ENCODE measurements at places on chromosomes 4 and X. TPM values are rescaled to one million over a fixed set of nuclear protein-coding genes. Genes with fewer than 3 reads are reported as not detected.

The CENPI gene
- 0.56 TPM for total RNA-seq

The MND1 gene
- total RNA-seq: not detected

DNA sequence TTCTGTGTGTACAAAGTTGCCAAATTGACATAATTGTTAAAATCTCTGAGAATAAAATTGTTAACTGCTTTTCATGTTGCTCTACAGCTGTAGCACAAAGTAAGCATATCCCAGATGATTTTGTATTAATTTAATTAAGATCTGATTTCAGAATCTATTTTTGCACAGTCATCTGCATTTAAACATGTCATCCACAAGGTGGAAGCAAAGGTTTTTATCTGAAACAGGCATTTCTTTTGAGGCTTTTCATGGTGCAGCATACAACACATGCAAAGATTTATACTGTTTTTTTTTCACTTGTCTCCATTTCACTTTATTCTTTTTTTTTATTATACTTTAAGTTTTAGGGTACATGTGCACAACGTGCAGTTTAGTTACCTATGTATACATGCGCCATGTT, 51.2 kb downstream of the GC start:
- H3K27ac ChIP-seq: no peak overlapping the region
- H3K4me1 ChIP-seq: no peaks in the 10 kb centered on the region
- DNase-seq: no peak
- no peaks in the 10 kb centered on the region for H3K36me3 ChIP-seq
- no peak overlapping the region for H3K4me3 ChIP-seq

GRCh38 chrX:132638313-132638712, 149.5 kb upstream of the MBNL3 start:
- no peak overlapping the region for H3K4me3 ChIP-seq
- no peak overlapping the region for H3K27ac ChIP-seq
- H3K36me3 ChIP-seq: no peaks in the 10 kb centered on the region
- H3K27me3 ChIP-seq: no peaks in the 10 kb centered on the region
- DNase-seq: no peak

GRCh38 chr4:88799900-88800299, 102.3 kb upstream of the NAP1L5 start:
- DNase-seq: no peak
- peaks cover 7% of the 10 kb centered on the region for H3K4me1 ChIP-seq
- no peak overlapping the region for H3K4me3 ChIP-seq
- peaks cover 6% of the 10 kb centered on the region for H3K36me3 ChIP-seq

DNA sequence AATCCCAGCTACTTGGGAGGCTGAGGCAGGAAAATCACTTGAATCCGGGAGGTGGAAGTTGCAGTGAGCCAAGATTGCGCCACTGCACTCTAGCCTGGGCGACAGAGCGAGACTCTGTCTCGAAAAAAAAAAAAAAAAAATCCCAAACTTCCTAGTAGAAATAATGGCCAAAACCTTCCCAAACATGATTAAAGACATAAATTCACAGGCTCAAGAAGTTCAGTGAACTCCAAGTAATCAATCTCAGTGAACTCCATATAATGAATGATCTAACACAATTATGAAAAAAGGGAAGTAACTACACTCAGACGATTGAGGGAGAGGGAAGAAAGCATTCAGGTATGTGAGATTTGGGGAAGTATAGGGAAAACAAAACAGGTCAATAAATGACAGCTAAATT, 6.5 kb downstream of the FUNDC1 start:
- no peak for DNase-seq

- H3K4me1 ChIP-seq: no peaks in the 10 kb centered on the region
- H3K27ac ChIP-seq: no peak overlapping the region
- no peak for DNase-seq
- H3K27me3 ChIP-seq: no peaks in the 10 kb centered on the region
- no peaks in the 10 kb centered on the region for H3K36me3 ChIP-seq
Measured at GRCh38 chr4:159705334-159705733, 602.5 kb downstream of the RAPGEF2 start.

DNA sequence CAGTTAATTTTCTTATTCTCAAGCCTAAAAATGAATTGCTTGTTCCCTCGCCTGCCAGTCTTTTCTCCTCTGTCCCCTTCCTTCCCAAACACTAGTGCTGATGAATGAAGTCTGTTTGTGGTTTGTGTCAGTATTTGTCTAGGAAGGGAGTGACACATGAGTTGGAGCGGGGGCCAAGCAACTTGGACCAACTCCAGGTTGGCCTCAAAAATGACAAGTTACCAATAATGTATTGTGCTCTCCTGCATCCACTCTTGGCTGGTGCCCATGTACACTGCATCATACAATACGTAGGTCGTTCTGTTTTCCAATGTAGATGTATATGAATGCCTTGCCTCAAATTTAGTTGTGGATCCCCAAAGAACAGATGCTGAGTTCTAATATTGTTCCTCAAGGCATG, 223.0 kb upstream of the GPC4 start:
- H3K4me1 ChIP-seq: no peaks in the 10 kb centered on the region
- no peaks in the 10 kb centered on the region for H3K27me3 ChIP-seq
- H3K36me3 ChIP-seq: no peaks in the 10 kb centered on the region
- H3K27ac ChIP-seq: no peak overlapping the region
- H3K4me3 ChIP-seq: no peak overlapping the region

DNA sequence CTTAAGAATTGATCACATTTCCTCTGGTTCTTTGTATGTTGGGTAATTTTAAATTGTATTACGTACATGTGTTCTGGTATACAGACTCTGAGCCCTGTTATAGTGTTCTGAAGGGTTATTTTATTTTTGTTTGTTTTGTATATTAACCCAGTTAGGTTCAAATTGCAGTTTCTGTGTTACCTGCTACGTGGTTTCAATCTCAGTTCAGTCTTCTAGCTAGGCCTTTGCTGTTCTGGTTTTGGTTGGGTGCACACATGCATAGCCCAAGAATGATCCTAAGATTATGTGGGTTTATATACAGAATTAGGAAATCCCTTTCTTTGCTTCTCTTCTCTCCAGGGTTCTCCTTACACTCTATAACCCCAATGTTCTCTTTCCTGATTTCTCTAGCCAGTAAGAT, 161.0 kb downstream of the PPP1R2C start:
- no peaks in the 10 kb centered on the region for H3K4me1 ChIP-seq
- DNase-seq: no peak
- H3K4me3 ChIP-seq: no peak overlapping the region
- no peaks in the 10 kb centered on the region for H3K27me3 ChIP-seq

DNA sequence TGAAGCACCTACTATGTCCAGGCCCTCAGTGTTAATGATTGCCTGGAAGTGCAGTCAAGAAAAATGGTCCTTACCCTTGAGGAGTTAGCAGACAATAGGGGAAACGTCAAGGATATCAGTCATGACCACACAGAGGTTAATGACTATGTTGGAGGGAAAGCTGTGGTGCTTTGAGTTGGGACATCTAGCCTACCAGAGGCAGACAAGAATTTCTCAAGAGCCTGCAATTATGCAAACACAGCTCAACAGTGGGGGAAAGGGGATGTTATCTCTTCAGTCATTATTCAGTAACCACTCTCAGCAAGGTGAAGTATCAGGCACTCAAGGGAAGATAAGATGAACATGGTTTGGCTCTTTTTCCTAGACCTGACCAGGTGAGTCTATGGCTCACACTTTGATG, 7.0 kb upstream of the FGFBP1 start:
- H3K4me3 ChIP-seq: no peak overlapping the region
- H3K4me1 ChIP-seq: no peaks in the 10 kb centered on the region
- no peak overlapping the region for H3K27ac ChIP-seq
- DNase-seq: no peak
- H3K36me3 ChIP-seq: no peaks in the 10 kb centered on the region
- no peaks in the 10 kb centered on the region for H3K27me3 ChIP-seq

The UXT gene
- 95.6 TPM for total RNA-seq

- peak; percentile 94 for DNase-seq
- H3K27ac ChIP-seq: peak within 1 kb of the TSS; percentile 87
- H3K36me3 ChIP-seq: no peaks in the 10 kb centered on the region
- H3K4me1 ChIP-seq: peaks cover 18% of the 10 kb centered on the region
Measured at GRCh38 chr4:3292571-3293400, at the start of gene RGS12. Gene RGS12 (plus strand): TSS chr4:3293021. CDS start chr4:3316171, 23,150 bp downstream.

GRCh38 chrX:22373766-22374165, 101.1 kb downstream of the CBLL2 start:
- H3K27ac ChIP-seq: no peak overlapping the region
- H3K27me3 ChIP-seq: no peaks in the 10 kb centered on the region
- no peaks in the 10 kb centered on the region for H3K36me3 ChIP-seq
- DNase-seq: no peak
- H3K4me1 ChIP-seq: no peaks in the 10 kb centered on the region

GRCh38 chr4:66284991-66285451, 614.7 kb upstream of the EPHA5 start:
- H3K36me3 ChIP-seq: no peaks in the 10 kb centered on the region
- H3K4me3 ChIP-seq: no peak overlapping the region
- DNase-seq: no peak
- no peaks in the 10 kb centered on the region for H3K27me3 ChIP-seq
- no peaks in the 10 kb centered on the region for H3K4me1 ChIP-seq

DNA sequence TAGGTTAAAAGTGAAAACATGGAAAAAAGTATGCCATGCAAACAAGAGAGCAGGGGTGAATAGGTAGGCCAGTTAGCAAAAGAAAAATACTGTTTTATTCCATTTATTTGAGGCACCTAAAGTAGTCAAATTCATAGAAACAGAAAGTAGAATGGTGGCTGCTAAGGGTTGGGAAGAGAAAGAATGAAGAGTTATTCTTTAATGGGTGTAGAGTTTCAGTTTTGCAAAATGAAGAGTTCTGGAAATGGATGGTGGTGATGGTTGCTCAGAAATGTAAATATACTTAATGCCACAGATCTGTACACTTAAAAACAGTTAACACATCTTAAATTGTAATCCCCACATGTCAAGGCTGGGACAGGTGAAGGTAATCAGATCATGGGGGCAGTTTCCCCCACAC, 29.7 kb downstream of the PARM1 start:
- peaks cover 5% of the 10 kb centered on the region for H3K4me1 ChIP-seq
- H3K4me3 ChIP-seq: no peak overlapping the region
- H3K27ac ChIP-seq: no peak overlapping the region
- no peaks in the 10 kb centered on the region for H3K36me3 ChIP-seq
- DNase-seq: no peak
- H3K27me3 ChIP-seq: no peaks in the 10 kb centered on the region

The RTL5 gene
- 3.1 TPM for total RNA-seq

GRCh38 chr4:37674439-37674838, 11.7 kb downstream of the RELL1 start:
- H3K36me3 ChIP-seq: no peaks in the 10 kb centered on the region
- no peak for DNase-seq
- H3K27ac ChIP-seq: no peak overlapping the region
- H3K4me1 ChIP-seq: peaks cover 23% of the 10 kb centered on the region
- no peak overlapping the region for H3K4me3 ChIP-seq

GRCh38 chr4:72909461-72909860, 160.1 kb downstream of the COX18 start:
- DNase-seq: no peak
- no peaks in the 10 kb centered on the region for H3K4me1 ChIP-seq
- H3K27me3 ChIP-seq: no peaks in the 10 kb centered on the region
- no peak overlapping the region for H3K27ac ChIP-seq

- H3K27ac ChIP-seq: peak overlapping the region; percentile 83
- peaks cover 84% of the 10 kb centered on the region for H3K36me3 ChIP-seq
- H3K27me3 ChIP-seq: no peaks in the 10 kb centered on the region
- no peak overlapping the region for H3K4me3 ChIP-seq
- no peak for DNase-seq
Measured at GRCh38 chr4:184408684-184409081, 65.7 kb downstream of the IRF2 start.

The BMPR1B gene
- 4.8 TPM for total RNA-seq

The MRFAP1 gene
- total RNA-seq: 255 TPM

GRCh38 chrX:40248822-40249221, 151.1 kb upstream of the BCOR start:
- H3K27me3 ChIP-seq: no peaks in the 10 kb centered on the region
- H3K36me3 ChIP-seq: no peaks in the 10 kb centered on the region
- H3K4me3 ChIP-seq: no peak overlapping the region
- no peak overlapping the region for H3K27ac ChIP-seq
- no peaks in the 10 kb centered on the region for H3K4me1 ChIP-seq

GRCh38 chrX:42771506-42772335, 6.2 kb downstream of the PPP1R2C start:
- no peaks in the 10 kb centered on the region for H3K4me1 ChIP-seq
- no peaks in the 10 kb centered on the region for H3K36me3 ChIP-seq
- no peak overlapping the region for H3K27ac ChIP-seq
- H3K27me3 ChIP-seq: no peaks in the 10 kb centered on the region

DNA sequence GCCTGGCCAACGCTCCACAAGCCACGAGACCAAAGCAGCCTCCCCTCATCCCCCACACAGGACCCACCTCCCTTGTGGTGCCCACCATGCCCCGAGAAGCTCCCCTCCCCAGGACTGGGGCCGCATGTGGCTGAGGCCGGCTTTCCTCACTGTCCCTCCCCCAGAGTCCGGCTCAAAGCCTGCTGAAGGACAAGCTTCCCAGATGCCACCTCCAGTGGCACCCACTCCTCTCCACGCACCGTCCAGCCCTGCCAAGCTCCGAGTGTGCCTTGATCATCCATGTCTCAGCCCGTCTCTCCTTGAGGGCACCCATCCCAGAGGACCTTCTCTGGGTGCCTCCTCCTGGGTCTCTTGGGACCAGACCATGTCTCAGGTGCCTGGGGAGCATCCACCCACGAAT, 58.8 kb upstream of the MXD4 start:
- no peak overlapping the region for H3K4me3 ChIP-seq
- no peak for DNase-seq
- no peaks in the 10 kb centered on the region for H3K27me3 ChIP-seq

GRCh38 chr4:97104006-97104405, 1039.3 kb downstream of the STPG2 start:
- no peaks in the 10 kb centered on the region for H3K36me3 ChIP-seq
- H3K4me3 ChIP-seq: no peak overlapping the region
- no peaks in the 10 kb centered on the region for H3K27me3 ChIP-seq
- H3K27ac ChIP-seq: no peak overlapping the region
- H3K4me1 ChIP-seq: no peaks in the 10 kb centered on the region

DNA sequence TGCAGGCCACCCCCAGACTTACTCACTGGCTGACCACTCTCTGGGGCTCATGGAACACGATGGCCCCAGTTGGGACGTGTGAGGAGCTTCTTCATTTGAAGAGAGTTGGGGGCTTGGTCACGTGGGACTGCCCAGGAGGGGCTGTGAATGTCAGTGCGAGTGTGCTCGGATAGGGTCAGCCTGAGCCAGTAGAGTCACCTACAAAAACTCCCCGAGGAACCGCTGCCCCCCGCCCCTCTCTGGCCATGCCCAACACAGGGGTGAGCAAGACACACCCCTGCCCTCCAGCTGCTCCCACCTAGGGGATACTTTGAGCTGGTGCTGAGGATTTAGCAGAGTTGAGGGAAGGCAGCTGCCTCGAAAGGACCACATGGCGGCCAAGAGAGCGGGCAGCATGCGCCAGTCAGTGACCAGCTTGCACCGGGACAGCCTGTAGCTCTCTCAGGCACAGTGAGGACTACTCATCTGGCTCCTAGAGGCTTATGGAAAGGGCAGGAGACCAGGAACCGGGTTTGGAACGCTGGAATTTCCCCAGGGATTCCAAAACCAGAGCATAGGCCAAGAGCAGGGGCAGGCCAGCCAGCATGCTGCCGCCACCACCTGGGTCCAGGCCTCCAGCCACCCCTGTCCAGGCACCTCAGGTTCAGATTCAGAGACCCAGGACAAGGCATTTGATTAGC, 8.4 kb downstream of the PNMA6E start:
- H3K27ac ChIP-seq: no peak overlapping the region
- H3K4me3 ChIP-seq: no peak overlapping the region
- no peaks in the 10 kb centered on the region for H3K36me3 ChIP-seq
- no peak for DNase-seq

GRCh38 chrX:1906028-1906427, 291.2 kb downstream of the ASMT start:
- no peaks in the 10 kb centered on the region for H3K4me1 ChIP-seq
- H3K36me3 ChIP-seq: no peaks in the 10 kb centered on the region
- H3K27me3 ChIP-seq: no peaks in the 10 kb centered on the region
- H3K27ac ChIP-seq: no peak overlapping the region

Measured in heart right ventricle (tissue), 16 donors.